ENCODE measurements at places on chromosomes 2 and 18.

DNA sequence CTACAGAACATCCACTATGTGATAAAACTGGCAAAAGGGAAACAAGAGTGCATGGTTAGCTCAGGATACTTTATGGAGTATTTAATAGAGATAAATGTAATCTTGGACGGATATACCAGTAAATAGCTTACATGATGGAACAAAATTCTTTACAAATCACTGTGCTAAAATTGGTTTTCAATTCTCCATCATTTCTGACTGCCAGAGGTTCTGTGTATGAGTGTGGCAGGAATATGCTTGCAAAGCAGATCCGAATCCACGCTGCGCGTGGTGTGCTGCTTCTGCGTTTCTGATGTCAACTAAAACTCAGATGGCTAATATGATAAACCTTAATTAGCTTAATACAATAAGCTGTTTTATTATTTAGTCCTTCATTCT lies 2.1 kb downstream of the ZNF532 start:
- no peak for DNase-seq

- no peak for DNase-seq
Measured at GRCh38 chr2:216555274-216555673, 56.6 kb downstream of the RPL37A start.

- no peak for DNase-seq
Measured at GRCh38 chr2:124610141-124610540, 585.1 kb downstream of the CNTNAP5 start.

DNA sequence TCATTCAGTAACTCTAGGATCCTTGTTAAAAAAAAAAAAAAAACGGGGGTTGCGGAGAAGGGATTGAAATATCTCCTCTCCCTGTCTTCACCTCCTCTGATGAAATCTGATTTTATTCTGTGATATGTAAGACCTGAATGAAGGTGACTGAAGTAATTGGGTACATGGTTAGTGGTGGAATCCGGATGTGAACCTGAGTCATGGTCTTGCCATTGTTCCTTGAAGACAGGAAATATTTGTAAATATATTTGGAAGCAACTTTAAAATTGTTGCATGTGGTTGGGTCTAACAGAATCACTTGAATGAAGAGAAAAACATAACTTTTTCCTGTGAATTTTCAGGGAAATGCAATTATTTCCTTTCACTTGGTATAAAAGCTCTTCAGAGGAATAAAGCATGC lies 3.0 kb upstream of the IL1A start:
- no peak for DNase-seq

DNA sequence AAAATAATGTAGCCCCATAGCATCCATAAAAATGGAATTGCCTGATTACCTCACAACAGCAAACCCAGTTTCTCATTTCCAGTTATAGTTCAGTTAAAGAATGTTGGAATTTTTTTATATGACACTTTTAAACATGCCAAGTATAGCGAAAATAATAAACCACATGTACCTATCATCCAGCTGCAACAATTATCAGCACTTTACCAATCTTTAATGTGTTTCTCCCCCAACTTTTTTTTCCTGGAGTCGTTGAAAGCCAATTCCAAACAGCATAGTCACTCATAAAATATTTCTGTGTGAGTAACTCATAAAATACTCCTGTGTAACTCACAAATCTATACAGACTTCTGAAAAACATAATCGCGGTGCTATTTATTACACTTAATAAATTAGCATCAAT lies 38.1 kb downstream of the SMAD4 start:
- DNase-seq, result no peak

- DNase-seq, result no peak
Measured at GRCh38 chr2:12923907-12924610, 207.3 kb downstream of the TRIB2 start.

- no peak for DNase-seq
Measured at GRCh38 chr2:95231723-95232122, 24.4 kb downstream of the ZNF892 start.

- no peak for DNase-seq
Measured at GRCh38 chr18:9900699-9901098, 13.1 kb upstream of the VAPA start.

GRCh38 chr2:21231985-21232384 lies 108.2 kb downstream of the TDRD15 start:
- DNase-seq, result no peak

- DNase-seq, result no peak
Measured at GRCh38 chr2:167942366-167943081, 304.9 kb downstream of the STK39 start.

Data from NCI-H1930 (cell line).